Left lobe of liver (tissue), 2 donors: ENCODE measurements at places on chromosomes 12 and 14. TPM values are rescaled to one million over a fixed set of nuclear protein-coding genes. Genes with fewer than 3 reads are reported as not detected.
A peak's percentile ranks its signal among the peaks of the same experiment; 100 is the strongest.

GRCh38 chr12:100528471-100529127 is 44.9 kb upstream of the GAS2L3 start:
- DNase-seq, result no peak

- no peak for DNase-seq
Observed at GRCh38 chr12:111441107-111441928, 35.6 kb downstream of the SH2B3 start.

The C14orf39 gene
- total RNA-seq, result not detected

DNA sequence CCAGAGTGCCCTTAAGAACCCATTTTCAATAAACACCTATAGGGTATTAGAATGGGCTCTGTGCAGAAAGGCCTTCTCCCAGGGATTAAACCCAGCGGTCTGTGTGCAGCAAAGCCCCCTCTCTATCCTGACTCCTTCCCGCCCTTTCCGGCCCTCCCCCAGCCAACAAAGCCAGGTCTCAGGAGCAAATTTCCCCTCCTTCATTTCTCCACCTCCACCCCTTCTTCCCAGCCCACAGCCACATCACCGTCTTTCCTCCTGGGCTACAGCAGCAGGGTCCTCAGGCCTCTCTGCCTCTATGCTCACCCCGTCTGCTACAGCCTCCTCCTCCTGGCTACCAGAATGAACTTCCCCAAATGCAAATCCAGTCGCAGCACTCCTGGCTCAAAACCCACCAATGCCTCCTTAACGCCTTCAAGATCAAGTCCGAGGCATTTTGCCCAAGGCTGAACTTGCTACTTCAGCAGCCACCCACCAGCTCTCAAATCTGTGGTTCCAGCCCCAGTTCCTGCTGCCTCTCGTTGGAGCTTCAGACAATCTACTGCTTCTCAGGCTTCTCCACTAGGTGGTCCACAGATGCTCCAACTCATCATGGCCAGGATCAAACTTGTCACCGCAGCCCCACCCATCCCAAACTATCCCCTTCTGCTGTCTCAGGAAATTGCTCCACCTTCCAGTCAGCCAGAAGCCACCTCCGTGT is 134.8 kb downstream of the BCL11B start:
- peak; percentile 33 for DNase-seq

The TCL1B gene
- not detected for total RNA-seq

The ACVRL1 gene
- 7.1 TPM for total RNA-seq

- DNase-seq, result no peak
Observed at GRCh38 chr14:21069388-21070082, 569 bp upstream of the ARHGEF40 start.

DNA sequence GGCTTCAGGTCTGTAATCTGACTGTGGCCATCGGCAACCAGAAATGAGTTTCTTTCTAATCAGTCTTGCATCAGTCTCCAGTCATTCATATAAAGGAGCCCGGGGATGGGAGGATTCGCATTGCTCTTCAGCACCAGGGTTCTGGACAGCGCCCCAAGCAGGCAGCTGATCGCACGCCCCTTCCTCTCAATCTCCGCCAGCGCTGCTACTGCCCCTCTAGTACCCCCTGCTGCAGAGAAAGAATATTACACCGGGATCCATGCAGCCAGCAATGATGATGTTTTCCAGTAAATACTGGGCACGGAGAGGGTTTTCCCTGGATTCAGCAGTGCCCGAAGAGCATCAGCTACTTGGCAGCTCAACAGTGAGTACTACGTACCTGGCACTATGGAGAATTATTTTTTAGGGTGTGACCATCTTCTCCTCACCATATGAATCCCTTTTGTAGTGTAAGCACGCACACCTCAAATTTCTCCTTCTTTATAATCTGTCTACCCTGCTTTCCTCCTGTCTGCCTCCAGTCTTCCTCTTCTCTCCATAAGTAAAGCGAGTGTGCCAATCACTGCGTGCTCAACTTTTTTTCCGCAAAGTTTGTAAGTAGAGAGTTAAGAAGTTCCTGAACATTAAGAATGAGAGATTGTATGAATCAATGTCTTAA is at the start of gene TPH2:
Gene TPH2 (plus strand): TSS at position 118 of the 658 bp plus-strand sequence. CDS start 142 bp downstream, at position 260.
- DNase-seq, result peak; percentile 45

DNA sequence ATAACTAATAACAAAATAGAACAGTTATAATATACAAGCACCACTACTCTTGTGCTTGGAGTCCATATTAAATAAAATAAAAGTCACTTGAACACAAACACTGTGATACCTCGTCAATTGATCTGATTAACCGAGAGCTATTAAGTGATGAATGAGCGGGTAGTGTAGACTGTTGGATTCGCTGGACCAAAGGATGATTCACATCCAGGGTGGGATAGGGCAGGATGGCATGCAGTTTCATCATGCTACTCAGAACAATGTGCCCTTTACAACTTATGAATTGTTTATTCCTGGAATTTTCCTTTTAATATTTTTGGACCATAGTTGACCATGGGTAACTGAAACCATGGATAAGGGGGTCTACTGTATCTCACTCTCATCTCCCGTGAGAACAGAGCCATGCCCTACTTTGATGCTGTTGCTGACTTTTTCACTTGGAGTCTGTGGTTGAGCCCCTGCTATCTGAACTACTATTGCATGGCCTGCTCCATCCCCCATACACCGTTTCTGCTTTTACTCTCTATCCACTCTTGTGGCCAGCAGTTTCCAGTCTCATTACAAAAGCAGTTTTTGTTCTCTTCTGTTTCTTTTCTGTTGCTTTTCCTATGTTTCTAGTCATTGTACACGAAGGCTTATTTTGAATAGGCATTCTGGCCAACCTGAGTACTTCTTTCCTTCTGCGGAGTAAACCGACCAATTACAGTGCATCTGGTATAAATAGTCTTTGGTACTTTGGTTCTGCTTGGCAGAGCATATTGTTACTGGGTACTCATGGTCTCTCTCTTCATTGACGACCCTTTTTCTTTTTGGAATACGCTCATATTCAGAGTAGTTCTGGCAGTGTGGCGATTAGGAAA is 12.2 kb downstream of the TMTC2 start:
- no peak for DNase-seq

The LRRC43 gene
- 0.35 TPM for total RNA-seq

- DNase-seq, result no peak
Observed at GRCh38 chr14:61215222-61216020, 65.7 kb downstream of the TMEM30B start.

- no peak for DNase-seq
Observed at GRCh38 chr12:75528272-75528671, 16.9 kb upstream of the KRR1 start.

The MORN3 gene
- total RNA-seq, result not detected

DNA sequence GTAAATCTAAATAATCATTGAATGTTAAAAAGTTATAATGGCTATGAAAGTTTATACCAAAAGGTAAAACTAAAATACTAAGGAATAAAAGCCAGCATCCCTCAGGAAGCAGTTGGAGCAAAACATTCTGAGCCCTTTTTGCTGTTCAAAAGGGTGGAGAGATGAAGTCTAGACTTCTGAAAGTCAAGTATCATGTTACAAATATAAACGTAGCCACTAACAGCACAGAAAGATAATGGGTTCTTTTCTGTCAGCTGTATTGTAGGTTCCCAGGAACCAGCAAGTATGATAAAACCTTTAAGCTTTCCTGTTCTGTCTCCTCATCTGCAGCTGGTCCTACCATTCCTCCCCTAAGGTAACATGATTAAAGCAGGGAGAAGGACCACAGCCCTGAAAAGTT is 16.4 kb upstream of the PLD4 start:
- DNase-seq, result no peak

DNA sequence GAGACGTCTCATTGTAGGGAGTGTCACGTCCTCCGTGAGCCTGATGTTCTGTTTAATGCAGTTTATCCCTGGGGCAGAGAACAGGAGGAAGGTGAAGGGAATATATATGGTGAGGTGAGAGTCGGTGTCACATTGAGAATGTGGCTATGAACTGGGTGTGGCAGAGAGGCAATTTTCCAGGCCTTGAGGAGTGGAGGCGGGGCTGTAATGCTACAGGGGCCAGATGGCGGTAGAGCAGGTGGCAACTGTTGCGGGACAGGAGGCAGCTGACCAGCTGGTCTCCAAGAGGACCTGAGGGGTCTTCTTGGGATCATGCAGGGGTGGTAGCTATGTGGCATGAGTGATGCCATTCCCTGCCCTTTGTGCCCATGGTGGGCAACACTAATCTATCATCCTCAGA is 59.6 kb downstream of the CACNA1C start:
- no peak for DNase-seq
